ENCODE measurements at places on chromosomes 7 and 10.

DNA sequence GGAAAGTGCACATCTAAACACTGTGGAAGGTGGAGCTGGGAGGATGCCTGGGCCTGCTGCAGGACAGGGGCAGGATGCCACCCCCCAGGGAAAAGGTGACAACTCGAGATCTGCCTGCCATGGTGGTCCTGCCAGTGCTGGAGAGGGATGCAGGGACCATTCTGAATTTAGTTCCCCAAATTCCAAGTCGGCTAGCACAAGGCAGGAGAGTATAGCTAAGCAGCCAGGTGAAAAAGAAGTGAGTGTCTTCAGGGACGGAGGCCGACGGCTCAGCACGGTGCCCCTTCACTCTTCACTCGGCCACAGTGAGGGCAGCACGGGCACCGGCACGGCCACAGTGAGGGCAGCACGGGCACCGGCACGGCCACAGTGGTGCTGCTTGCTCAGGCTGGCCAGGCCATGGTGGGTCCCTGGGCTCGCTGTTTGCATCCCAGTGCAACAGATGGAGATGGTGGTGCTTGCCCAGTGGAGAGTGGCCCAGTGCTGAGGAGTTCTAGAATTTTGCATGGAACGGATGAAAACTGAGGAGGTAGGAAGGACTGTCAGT lies 161.3 kb upstream of the SHH start:
- DNase-seq = no peak

GRCh38 chr10:7457478-7458316 lies 46.9 kb upstream of the SFMBT2 start:
- DNase-seq = no peak

DNA sequence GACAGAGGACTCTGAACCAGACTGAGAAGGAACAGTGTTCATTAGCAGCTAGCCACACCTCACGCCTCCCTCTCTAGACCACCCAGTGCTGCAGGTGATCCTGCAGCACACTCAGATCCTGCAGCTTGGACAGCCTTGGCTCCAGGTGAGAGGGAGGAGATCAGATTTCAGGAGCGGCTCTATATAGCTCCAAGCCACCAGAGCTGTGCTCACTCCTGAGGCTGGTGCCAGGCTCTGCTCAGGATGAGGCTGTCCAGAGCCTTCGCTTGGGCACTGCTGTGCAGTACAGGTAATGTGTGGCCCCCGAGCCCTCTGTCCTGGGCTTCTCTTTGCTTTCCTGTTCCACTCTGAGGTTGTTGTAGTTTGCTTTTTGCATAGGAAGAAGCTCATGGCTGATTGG lies 42.4 kb downstream of the C10orf120 start:
- DNase-seq = no peak

DNA sequence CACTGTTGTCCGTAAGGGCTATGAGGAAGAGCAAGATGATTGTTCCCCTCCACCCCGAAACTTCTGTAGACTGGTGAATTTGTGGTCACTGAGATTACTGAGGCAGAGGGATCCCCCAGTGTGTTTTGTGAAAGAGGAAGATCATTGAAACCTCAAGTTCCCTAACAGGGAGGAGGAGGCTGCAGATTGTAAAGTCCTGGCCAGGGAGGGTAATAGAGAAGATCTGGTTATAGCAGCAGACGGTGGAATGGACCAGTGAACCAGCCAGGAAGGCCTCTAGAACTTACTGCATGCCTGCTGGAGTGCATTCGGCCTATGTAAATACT lies 31.1 kb downstream of the LMTK2 start:
- DNase-seq = peak; percentile 21

DNA sequence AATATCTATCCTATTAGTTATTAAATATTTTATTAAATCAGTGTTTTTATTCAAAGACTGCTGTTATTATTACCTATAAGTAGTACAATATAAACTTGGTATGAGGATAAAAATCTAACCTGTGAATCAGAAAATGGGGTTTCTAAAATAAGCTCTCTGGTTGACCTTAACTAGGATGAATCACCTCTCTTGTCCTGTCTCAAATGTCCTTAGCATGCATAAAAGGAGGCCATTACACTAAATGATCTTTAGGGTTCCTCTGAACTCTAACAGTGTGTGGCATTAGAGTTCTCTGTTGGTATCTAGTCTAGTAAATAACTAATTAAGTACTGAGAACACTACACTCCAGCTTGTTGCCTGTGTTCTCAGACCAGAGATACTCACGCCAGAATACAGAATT lies 143.1 kb upstream of the LRRTM3 start:
- no peak for DNase-seq

DNA sequence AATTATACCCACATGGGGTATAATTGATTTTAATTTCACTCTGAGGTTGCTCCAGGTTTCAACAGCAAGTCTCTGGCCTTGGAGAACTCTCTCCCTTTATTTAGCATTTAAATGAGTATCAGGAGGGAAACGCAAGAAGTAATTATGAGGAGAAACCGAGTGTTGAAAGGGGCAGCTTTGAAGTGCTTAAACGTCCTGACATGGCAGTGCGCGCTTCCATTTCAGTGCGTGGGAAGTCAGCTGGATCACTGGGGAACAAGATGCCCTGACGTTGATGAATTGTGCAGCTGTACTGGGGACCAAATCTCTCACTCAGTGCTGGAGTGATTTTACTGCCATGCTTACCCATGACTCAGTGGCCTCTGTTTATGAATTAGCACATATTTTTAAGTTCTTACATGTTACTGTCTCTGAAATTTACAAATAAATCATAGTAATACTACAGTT lies 106.0 kb upstream of the PRR15 start:
- no peak for DNase-seq

DNA sequence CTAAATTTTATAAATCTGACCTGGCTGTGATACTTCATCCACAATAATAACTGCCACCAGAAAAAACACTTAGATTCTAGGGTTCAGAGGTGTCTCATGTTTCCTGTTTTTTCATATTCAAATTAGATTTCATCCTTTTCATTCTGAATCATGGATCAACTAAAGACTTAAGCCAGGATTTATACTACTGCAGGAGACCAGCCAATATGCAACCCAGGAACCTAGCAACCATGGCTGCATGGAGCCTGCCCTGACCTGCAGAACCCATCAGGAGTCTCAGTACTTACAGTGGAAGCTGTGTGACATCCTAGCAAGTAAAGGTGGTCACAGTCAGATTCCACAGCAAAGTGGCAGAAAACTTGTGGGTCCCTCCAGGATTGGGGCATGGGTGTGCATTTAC lies 40.5 kb upstream of the RNF148 start:
- no peak for DNase-seq

GRCh38 chr7:99876491-99876890 lies 342 bp downstream of the OR2AE1 start:
- no peak for DNase-seq

DNA sequence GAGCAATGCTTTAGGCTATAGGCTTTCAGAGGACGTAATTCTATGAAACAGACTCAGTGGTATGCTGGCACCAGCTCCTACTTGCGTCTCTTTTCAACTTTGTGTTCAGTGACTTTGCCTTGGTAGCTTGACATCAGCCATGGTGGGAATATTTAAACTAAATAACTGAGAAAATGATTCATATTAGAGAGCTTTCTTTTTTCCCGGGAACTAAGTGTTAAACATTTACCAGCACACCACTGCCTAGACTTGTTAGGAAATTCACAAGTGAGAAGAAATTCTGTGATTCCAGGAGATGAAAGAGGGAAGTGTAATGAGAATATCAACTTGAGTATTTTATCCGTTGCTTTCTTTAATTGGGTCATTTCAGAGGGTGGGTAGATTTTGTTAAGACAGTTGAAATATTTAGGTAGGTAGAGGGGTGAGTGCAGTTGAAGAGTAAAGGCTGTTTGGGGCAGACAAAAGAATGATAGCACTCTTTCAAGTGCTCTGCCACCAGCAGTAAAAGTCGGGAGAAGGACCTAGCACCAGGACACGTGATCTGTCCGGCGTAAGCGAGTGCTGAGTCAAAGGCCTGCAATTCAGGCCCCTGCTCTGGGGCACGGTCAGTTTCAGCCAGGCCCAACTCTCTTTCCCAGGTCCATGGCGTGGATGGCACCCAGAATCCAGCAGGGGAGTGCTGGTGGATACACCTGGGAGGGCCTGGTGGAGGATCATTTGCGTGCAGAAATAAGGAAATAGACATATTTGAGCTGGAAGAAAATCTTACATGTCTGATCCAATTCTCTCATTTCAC lies 206.3 kb downstream of the SNX10 start:
- no peak for DNase-seq

- no peak for DNase-seq
Observed at GRCh38 chr10:44864051-44864450, 47.1 kb upstream of the TMEM72 start.

- no peak for DNase-seq
Observed at GRCh38 chr10:67936416-67936815, 52.0 kb downstream of the SIRT1 start.

DNA sequence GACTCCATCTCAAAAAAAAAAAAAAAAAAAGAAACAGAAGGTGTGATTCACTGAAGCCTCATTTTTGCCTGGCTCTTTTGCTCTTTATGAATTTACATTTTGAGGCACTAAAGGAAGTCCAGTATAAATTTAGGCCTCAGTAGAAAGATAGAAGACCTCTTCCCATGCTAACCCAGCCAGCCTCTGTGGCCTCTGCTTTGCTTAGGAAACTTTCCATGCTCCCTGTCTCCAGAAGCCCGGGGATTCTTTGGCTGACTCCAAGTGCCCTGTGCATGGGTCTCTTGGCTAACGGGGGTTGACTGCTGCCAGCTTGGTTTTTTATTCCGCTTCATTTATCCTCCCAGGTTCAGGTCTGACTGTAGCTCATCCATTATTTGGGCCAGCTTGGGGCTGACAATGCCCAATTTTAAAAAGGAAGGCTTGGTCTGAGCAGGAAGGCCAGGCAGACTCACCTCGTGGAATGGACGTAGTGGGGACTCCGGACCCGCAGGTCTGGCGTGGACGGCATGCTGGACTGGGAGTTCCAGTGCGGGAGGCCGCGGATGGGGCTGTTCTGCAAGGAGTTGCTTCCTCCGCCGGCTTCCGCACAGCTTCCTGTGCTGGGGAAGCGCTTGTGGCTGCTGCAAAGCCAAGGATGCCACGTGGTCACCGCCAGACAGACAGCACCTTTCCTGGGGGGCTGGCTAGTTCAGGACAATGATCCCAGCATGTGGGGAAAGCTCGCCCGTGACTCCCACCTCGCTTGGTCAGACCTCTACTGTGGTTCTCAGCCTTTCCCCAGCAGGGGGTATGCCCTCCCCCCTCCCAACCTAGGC lies 72.3 kb downstream of the PRPF18 start:
- DNase-seq = no peak

- no peak for DNase-seq
Observed at GRCh38 chr10:30583778-30584415, 45.7 kb downstream of the LYZL2 start.

GRCh38 chr10:88385601-88386203 lies 197.4 kb downstream of the RNLS start:
- peak; percentile 72 for DNase-seq

- no peak for DNase-seq
Observed at GRCh38 chr10:22959950-22960349, 32.1 kb downstream of the ARMC3 start.

GRCh38 chr10:91756286-91756685 lies 41.9 kb upstream of the TNKS2 start:
- no peak for DNase-seq

GRCh38 chr7:140501966-140502365 lies 22.7 kb upstream of the MKRN1 start:
- DNase-seq = no peak

- no peak for DNase-seq
Observed at GRCh38 chr10:93488956-93489528, 6.9 kb upstream of the MYOF start.

GRCh38 chr7:43078794-43079193 lies 33.7 kb upstream of the HECW1 start:
- no peak for DNase-seq

DNA sequence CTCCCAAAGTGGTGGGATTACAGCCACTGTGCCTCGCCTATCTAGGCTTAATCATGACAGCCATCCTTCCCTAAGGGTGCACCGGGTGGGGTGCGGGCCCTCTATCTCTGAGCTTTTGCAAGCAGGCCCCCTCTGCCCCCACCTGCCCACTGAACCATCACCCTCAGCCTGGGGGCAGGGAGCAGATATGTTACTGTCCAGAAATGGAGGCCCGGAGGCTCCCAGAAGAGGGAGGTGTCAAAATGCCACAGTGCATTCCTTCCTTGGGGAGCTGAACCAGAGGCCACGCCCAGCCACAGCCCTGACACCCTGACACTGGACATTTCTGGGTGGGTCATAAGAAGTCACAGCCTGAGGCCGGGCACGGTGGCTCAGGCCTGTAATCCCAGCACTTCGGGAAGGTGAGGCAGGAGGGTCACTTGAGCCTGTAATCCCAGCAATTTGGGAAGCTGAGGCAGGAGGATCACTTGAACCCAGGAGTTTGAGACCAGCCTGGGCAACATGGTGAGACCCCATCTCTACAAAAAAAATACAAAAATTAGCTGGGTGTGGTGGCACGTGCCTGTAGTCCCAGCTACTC lies 129.8 kb upstream of the TNRC18 start:
- no peak for DNase-seq

DNA sequence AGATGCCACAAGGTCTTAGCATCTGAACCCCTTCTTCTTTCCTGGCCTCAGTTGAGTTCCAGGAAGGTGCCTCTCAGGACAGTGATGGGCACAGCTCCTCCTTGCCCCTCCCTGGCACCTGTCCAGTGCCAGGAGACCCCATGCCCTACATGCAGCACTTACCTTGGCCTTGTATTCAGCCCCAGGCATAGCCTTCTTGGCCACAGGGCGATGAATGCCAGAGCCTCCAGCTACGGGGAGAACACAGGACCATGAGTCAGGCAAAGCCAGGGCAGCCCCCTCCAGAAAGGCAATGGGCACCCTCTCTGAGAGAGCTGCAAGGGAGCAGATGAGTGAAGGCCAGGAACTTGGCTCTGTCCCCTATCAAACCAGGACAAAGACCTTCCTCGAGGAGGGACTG lies 24.3 kb upstream of the FRAT2 start:
- no peak for DNase-seq

DNA sequence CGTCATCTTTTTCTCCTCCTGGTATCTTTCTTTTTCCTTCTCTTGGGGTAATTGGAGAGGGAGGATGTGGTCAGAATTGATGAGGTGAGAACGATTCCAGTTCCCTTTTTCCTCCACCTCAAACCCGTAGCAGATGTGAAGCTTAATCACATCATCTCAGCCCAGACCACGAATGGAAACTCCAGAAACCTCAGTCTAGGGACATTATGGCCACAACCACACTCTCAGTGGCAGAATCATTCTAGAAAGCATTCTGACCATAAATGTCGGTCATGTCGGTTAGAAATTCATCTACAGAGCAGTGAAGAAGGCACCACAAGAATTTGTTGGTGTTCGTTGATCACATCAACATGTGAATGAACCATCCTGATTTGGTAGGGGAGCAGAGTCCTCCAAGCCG lies 78.7 kb downstream of the GATA3 start:
- DNase-seq = peak; percentile 7

GRCh38 chr7:140592964-140593671 lies 47.5 kb downstream of the DENND2A start:
- no peak for DNase-seq

Data from CD4-positive, alpha-beta T cell treated with Interleukin-10 for 1 hour (primary cell).